ENCODE measurements at places on chromosomes 2 and 18.

GRCh38 chr2:144496092-144496976, 23.6 kb downstream of the ZEB2 start:
- H3K4me3 ChIP-seq, result no peak overlapping the region
- peaks cover 21% of the 10 kb centered on the region for H3K4me1 ChIP-seq
- DNase-seq, result no peak
- peaks cover 89% of the 10 kb centered on the region for H3K36me3 ChIP-seq
- H3K27ac ChIP-seq, result peak overlapping the region; percentile 39

DNA sequence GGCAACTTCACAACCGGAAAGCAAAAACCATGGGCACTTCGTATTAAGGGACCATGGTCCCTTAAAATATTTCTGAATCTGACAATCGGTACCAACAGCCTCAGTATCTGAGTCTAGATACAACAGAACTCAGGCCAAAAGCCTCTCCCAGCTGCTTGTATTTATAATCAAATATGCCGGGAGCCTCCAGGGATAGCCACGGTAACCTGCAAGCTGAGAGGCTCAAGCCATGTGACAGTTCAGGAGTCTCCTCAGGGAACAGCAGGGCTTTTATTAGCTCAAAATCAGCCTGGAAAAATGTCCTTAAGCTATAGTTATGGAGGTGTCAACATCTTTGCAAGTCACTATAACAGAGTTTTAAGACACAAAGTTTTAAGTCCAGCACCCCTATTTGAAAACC, 352.8 kb upstream of the GYPC start:
- 0 out of 2 replicates have a peak, but pooled peaks cover 4% of the 10 kb centered on the region for H3K4me1 ChIP-seq
- no peak overlapping the region for H3K27ac ChIP-seq

GRCh38 chr18:43932140-43932539, 654.9 kb upstream of the SYT4 start:
- no peaks in the 10 kb centered on the region for H3K4me1 ChIP-seq
- H3K27ac ChIP-seq, result no peak overlapping the region
- H3K4me3 ChIP-seq, result no peak overlapping the region
- H3K36me3 ChIP-seq, result no peaks in the 10 kb centered on the region
- DNase-seq, result no peak
- no peaks in the 10 kb centered on the region for H3K27me3 ChIP-seq

- no peaks in the 10 kb centered on the region for H3K36me3 ChIP-seq
- H3K27me3 ChIP-seq, result peaks cover 19% of the 10 kb centered on the region
- no peak for DNase-seq
- no peak overlapping the region for H3K27ac ChIP-seq
Observed at GRCh38 chr2:47127862-47128543, 27.1 kb downstream of the STPG4 start.

GRCh38 chr2:190069936-190070696, 7.6 kb upstream of the MSTN start:
- no peak overlapping the region for H3K27ac ChIP-seq
- H3K4me3 ChIP-seq, result no peak overlapping the region
- DNase-seq, result peak; percentile 58
- H3K4me1 ChIP-seq, result no peaks in the 10 kb centered on the region

GRCh38 chr2:235005603-235006259, 53.9 kb downstream of the SH3BP4 start:
- H3K4me3 ChIP-seq, result no peak overlapping the region
- H3K27me3 ChIP-seq, result peaks cover 37% of the 10 kb centered on the region
- no peaks in the 10 kb centered on the region for H3K36me3 ChIP-seq
- H3K4me1 ChIP-seq, result no peaks in the 10 kb centered on the region

DNA sequence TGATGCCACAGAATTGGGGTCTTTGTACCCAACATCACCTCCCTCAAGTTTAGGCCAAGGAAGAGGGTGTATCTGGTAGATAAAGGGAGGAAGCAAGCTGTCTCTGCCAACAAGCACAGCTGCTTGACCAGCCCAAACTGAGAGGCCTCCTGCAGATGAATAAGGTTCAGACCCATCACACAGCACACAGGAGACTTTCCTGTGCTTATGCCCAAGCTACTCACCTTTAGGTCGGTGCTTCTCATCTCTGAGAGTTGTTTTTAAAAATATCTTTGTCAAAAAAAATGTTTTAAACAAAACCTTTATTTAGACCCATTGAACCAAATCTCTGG, 24.7 kb upstream of the SP3 start:
- no peak overlapping the region for H3K4me3 ChIP-seq
- H3K36me3 ChIP-seq, result no peaks in the 10 kb centered on the region
- peaks cover 6% of the 10 kb centered on the region for H3K27me3 ChIP-seq

DNA sequence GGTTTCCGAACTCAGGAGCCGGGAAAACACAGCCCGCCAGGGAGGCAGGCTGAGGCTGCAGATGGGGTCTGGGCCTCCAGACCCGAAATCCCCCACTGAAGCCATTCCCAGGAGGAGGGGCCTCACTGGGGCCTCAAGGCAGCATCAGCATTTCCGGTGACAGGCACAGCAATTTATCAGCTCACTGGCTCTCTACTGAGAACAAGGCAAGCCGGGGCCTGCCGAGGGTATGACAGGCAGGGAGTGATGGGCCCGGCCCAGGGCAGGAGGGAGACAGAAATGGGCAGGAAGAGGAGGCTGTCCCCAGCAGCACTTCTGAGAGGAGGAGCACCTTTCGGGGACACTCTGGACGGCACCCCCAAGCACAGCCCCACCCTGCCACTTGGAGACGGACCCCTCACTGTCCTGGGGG, 12.5 kb downstream of the SDC1 start:
- H3K36me3 ChIP-seq, result no peaks in the 10 kb centered on the region
- H3K4me3 ChIP-seq, result no peak overlapping the region
- no peaks in the 10 kb centered on the region for H3K27me3 ChIP-seq
- H3K4me1 ChIP-seq, result peaks cover 16% of the 10 kb centered on the region
- H3K27ac ChIP-seq, result no peak overlapping the region
- DNase-seq, result no peak

- no peak for DNase-seq
- H3K4me3 ChIP-seq, result no peak overlapping the region
- H3K36me3 ChIP-seq, result no peaks in the 10 kb centered on the region
- H3K27me3 ChIP-seq, result no peaks in the 10 kb centered on the region
- no peak overlapping the region for H3K27ac ChIP-seq
- H3K4me1 ChIP-seq, result no peaks in the 10 kb centered on the region
Observed at GRCh38 chr2:136207665-136208064, 89.7 kb upstream of the CXCR4 start.

GRCh38 chr2:217652761-217653639, 349.8 kb downstream of the TNS1 start:
- no peak overlapping the region for H3K27ac ChIP-seq
- no peak for DNase-seq

DNA sequence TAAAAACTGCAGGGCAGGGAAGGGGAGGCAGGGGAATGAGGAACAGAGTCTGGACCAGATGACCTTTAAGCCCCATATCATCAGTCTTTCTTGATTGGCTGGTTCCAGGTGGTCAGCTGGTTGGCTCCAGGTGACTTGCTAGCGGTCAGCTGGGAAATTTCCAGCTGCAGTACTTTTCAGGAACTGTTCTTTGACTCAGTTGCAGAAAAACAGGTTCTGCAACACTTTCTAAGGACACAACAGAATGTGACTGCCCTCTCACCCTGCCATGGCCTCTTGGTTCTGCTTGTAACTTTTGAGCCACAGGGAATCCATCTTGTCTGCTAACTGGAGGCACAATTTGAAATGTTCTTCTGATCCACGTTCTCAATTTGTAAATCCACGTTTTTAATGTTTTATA, 278.3 kb upstream of the LRATD1 start:
- no peaks in the 10 kb centered on the region for H3K27me3 ChIP-seq
- no peak for DNase-seq
- H3K36me3 ChIP-seq, result no peaks in the 10 kb centered on the region
- H3K27ac ChIP-seq, result no peak overlapping the region

DNA sequence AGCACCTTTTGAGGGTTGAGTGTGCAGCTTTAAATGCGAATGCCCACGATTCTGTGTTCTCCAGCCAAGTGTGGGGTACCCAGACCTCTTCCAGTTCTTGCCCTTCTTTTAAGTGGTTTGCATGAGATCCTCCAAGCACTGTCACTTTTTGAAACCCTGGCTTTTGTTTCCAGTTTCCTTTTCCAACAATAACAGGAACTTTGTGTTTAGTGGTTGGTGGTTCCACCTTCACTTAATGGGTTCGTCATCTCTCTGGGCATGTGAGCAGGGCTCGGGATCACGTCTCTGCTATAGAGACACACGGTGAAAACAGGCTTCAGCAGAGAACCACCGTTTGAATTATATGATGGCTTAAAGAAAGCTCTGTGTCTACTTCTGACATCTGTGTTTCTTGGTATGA, 197.6 kb downstream of the LDLRAD4 start:
- no peaks in the 10 kb centered on the region for H3K36me3 ChIP-seq
- no peaks in the 10 kb centered on the region for H3K4me1 ChIP-seq
- H3K27me3 ChIP-seq, result no peaks in the 10 kb centered on the region
- no peak for DNase-seq

- H3K27ac ChIP-seq, result no peak overlapping the region
- no peak for DNase-seq
- no peaks in the 10 kb centered on the region for H3K4me1 ChIP-seq
Observed at GRCh38 chr2:31163011-31163539, 24.8 kb upstream of the GALNT14 start.

DNA sequence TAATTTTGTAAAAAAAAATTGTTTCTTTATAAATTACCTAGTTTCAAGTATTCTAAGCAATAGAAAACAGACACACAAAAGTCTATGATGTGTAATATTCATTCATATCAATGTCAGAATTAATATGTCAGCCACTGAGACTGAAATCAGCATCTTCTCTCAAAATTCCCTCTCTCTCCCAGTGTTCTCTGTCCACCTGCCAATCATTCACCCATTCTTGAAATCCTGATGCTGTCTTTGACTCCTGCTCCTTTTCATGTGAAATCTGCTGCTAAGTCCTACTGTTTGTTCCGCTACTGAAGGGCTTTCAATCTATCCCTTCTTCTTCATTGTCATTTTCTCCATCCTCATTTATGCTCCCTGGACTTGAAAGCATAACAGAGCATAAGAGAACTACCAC, 257.9 kb downstream of the SATB2 start:
- no peak overlapping the region for H3K4me3 ChIP-seq
- H3K36me3 ChIP-seq, result no peaks in the 10 kb centered on the region
- DNase-seq, result no peak
- H3K4me1 ChIP-seq, result no peaks in the 10 kb centered on the region

DNA sequence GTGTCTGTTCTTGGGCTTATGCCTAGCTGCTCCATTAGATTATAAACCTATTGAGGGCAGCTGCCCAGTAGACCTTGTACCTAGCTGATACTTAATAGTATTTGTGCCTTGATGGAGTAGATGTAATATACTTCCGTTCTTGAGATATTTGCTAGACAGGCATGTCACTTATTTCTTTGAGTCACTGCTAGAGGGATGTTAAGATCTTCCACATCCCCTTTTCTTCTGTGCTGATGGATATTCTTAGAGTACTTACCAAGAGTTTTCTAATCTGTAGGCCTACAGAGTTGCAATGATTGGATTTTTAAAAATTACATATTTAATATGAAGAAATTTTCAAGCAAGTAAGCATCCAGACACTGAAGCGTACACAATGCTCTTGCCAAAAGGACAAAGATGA, 226.7 kb downstream of the TPGS2 start:
- H3K27me3 ChIP-seq, result no peaks in the 10 kb centered on the region
- no peak overlapping the region for H3K27ac ChIP-seq
- no peak for DNase-seq

DNA sequence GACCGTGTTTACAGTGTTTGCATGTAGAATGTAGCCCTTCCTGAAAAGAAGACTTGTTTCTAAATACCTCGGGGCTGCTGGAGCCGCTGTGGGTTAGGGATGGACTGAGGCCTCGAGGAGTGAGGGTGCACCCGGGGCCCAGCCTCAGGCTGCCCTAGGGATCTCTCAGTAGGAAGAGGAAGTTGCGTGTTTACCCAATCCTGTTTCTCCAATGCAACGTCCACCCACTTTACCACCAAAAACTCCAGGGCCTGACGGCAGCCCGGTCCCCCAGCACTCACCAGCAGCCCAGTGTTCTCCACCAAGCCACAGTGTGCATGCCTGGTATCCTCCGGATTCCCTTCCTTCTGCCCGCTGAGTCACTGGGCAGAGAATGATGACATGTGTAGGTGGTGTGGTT, 255.8 kb downstream of the GLI2 start:
- no peak overlapping the region for H3K4me3 ChIP-seq
- DNase-seq, result no peak
- peaks cover 6% of the 10 kb centered on the region for H3K4me1 ChIP-seq
- H3K27ac ChIP-seq, result no peak overlapping the region

DNA sequence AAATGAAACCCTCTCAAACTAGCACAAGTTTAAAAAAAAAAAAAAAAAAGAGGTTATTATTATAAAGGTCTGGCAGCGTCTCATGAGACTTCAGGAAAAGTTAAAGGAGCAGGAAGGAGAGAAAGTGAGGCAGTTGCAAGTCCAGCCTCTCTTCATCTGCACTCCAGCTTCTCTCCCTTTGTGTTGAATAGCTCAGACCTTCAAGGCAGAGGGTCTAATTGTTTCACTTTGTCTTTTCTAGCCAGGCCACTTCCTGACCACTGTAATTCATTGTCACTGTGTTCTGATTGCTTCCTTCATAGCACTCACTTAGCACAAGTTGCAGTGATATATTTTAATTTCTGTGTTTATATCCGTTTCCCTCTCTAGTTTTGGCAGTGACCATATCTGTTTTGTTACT, 99.9 kb downstream of the SPATS2L start:
- no peaks in the 10 kb centered on the region for H3K36me3 ChIP-seq
- H3K4me1 ChIP-seq, result no peaks in the 10 kb centered on the region
- H3K4me3 ChIP-seq, result no peak overlapping the region
- no peaks in the 10 kb centered on the region for H3K27me3 ChIP-seq
- no peak for DNase-seq

GRCh38 chr2:118348380-118349034, 260.2 kb downstream of the INSIG2 start:
- H3K36me3 ChIP-seq, result no peaks in the 10 kb centered on the region
- no peak for DNase-seq
- no peaks in the 10 kb centered on the region for H3K27me3 ChIP-seq
- H3K27ac ChIP-seq, result no peak overlapping the region
- H3K4me1 ChIP-seq, result no peaks in the 10 kb centered on the region

DNA sequence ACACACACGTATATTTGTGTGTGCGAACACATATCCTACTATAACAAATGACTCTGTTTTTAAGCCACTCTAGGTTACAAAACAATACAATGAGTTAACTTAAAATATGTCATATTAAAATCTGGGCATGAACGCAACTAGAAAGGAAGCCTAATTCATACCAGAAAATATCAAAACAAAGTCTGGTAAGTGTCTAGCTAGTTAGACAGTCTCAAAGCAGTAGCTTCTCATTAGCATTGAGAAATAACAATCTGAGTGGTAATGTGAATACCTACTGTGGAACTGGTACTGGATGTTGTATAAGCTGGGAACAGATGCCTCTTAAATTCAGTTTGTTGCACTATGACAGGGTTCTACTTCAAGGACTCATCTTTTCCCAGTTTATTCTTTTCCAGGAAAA, 32.5 kb upstream of the WIPF1 start:
- H3K27ac ChIP-seq, result no peak overlapping the region
- no peak overlapping the region for H3K4me3 ChIP-seq
- peaks cover 24% of the 10 kb centered on the region for H3K4me1 ChIP-seq
- no peaks in the 10 kb centered on the region for H3K27me3 ChIP-seq
- no peak for DNase-seq

Measured in K562 (cell line).